ENCODE measurements at places on chromosomes 4 and X. TPM values are rescaled to one million over a fixed set of nuclear protein-coding genes. Genes with fewer than 3 reads are reported as not detected.

TMEM255A gene
- not detected for total RNA-seq

- no peaks in the 10 kb centered on the region for H3K36me3 ChIP-seq
- no peak overlapping the region for H3K4me3 ChIP-seq
- H3K27ac ChIP-seq: no peak overlapping the region
Measured at GRCh38 chr4:159446266-159446976, 343.5 kb downstream of the RAPGEF2 start.

DNA sequence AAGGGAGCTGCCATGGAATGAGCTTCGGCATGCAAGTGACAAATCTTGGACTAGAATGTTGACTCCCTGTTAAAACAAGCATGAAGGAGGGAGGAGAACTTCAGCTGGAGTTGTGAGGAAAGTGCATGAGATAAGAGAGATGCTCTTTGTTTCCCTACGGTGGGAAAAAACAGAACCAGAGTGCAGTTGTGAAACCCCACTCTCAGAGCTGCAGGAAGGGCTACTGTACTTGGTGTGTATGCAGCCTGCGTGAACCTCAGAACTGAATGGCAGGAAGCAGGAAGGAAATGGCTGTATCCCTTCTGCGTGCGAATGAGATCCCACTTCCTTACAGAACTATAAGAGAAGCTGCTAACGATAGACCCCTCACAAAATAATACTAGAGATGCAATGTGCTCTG lies 57.2 kb downstream of the EGF start:
- H3K36me3 ChIP-seq: no peaks in the 10 kb centered on the region
- no peak for DNase-seq
- no peak overlapping the region for H3K4me3 ChIP-seq
- no peaks in the 10 kb centered on the region for H3K27me3 ChIP-seq

PAK3 gene
- 0.50 TPM for total RNA-seq

DNA sequence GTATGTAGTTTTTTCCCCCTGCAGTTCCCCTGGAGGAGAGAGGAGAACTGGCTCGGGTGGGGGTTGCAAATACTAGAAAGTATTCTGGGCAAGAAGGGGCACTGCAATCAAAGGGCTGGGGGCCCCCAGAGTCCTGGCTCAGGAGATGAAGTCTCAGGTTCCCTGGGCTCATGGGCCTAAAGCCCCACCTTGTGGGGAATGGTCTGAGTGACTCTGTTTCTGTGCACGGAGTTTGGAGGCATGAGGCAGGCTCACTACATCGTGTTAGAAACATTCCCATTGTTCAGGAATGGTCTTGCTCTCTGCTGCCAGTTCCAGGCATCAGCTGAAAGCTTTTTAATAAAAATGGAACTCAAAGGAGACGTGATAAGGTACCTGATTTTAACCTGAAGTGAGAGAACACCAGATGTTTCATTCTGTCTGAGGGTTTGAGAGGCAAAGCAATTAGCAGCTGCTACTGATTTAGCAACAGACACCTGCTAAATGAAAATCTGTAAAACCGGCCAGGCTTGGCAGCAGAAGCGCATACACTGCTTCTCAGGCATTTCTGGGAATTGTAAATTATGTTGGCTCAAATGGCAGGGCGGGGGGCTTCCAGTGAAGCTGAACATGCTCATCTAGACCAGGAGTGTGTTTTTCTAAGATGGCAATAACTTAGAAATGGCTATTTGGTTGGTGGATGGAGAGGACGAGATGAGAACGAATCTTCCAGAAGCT lies 122.7 kb downstream of the TMEM164 start:
- H3K27ac ChIP-seq: no peak overlapping the region
- H3K27me3 ChIP-seq: no peaks in the 10 kb centered on the region
- H3K4me3 ChIP-seq: no peak overlapping the region
- peak; percentile 9 for DNase-seq
- H3K36me3 ChIP-seq: no peaks in the 10 kb centered on the region
- peaks cover 8% of the 10 kb centered on the region for H3K4me1 ChIP-seq

COX7B2 gene
- not detected for total RNA-seq

Data from Calu3 (cell line).